ENCODE measurements at places on chromosomes 3 and 15. TPM values are rescaled to one million over a fixed set of nuclear protein-coding genes. Genes with fewer than 3 reads are reported as not detected.

Gene ENTPD3
- not detected for total RNA-seq

Gene FBXW12
- total RNA-seq, result not detected

Gene SH3GL3
- not detected for total RNA-seq

Gene CD200
- total RNA-seq, result not detected

Gene CCR9
- total RNA-seq, result not detected

Gene CHST2
- total RNA-seq, result 4.0 TPM

Gene PTPRG
- 33.3 TPM for total RNA-seq

Gene ZNF620
- 0.57 TPM for total RNA-seq

Gene NPHP3
- 20.0 TPM for total RNA-seq

Gene IL12A
- 3.0 TPM for total RNA-seq

- H3K27ac ChIP-seq, result no peak overlapping the region
- H3K27me3 ChIP-seq, result no peaks in the 10 kb centered on the region
- peaks cover 5% of the 10 kb centered on the region for H3K36me3 ChIP-seq
- peak; percentile 76 for DNase-seq
- no peak overlapping the region for H3K4me3 ChIP-seq
These were observed 213.2 kb upstream of the PFN2 start for GRCh38 chr3:150183678-150184425.

GRCh38 chr15:50145451-50145872, 26.4 kb upstream of the ATP8B4 start:
- no peaks in the 10 kb centered on the region for H3K27me3 ChIP-seq
- DNase-seq, result peak; percentile 73
- no peak overlapping the region for H3K27ac ChIP-seq

GRCh38 chr15:101086394-101087171, 165.3 kb downstream of the CHSY1 start:
- H3K27me3 ChIP-seq, result no peaks in the 10 kb centered on the region
- H3K27ac ChIP-seq, result no peak overlapping the region
- DNase-seq, result no peak
- H3K4me1 ChIP-seq, result peaks cover 18% of the 10 kb centered on the region
- H3K36me3 ChIP-seq, result no peaks in the 10 kb centered on the region

DNA sequence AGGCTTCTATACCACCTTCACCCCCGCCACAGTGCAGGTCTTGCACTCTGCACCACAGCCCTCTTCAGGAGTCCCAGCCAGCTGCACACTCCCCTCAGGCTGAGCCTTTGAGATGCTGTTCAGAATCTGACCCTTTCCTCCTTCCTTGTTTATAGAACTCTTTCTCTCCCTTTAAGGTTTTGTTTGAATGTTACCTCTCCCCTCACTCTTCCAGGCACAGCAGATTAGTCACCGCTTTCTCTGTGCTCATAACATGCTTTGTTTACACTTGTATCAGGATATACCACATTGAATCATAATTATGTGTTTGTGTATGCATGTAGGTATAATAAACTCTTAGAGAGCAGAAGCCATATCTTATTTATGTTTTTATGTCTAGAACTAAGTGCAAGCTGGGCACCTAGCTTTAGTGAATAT, 168.4 kb upstream of the BCL6 start:
- H3K27me3 ChIP-seq, result no peaks in the 10 kb centered on the region
- H3K36me3 ChIP-seq, result no peaks in the 10 kb centered on the region
- H3K4me3 ChIP-seq, result no peak overlapping the region
- DNase-seq, result peak; percentile 54

GRCh38 chr3:77236118-77236517, 196.2 kb downstream of the ROBO2 start:
- H3K4me1 ChIP-seq, result no peaks in the 10 kb centered on the region
- H3K27me3 ChIP-seq, result no peaks in the 10 kb centered on the region
- H3K4me3 ChIP-seq, result no peak overlapping the region
- H3K36me3 ChIP-seq, result no peaks in the 10 kb centered on the region

GRCh38 chr3:36924744-36925521, 19.9 kb downstream of the TRANK1 start:
- H3K4me3 ChIP-seq, result no peak overlapping the region
- H3K27me3 ChIP-seq, result no peaks in the 10 kb centered on the region
- H3K4me1 ChIP-seq, result no peaks in the 10 kb centered on the region
- no peak overlapping the region for H3K27ac ChIP-seq
- H3K36me3 ChIP-seq, result peaks cover 10% of the 10 kb centered on the region

GRCh38 chr3:108953210-108953609, 469 bp downstream of the GUCA1C start:
- H3K36me3 ChIP-seq, result no peaks in the 10 kb centered on the region
- no peak overlapping the region for H3K4me3 ChIP-seq
- H3K27me3 ChIP-seq, result no peaks in the 10 kb centered on the region
- H3K27ac ChIP-seq, result no peak overlapping the region
- DNase-seq, result no peak

DNA sequence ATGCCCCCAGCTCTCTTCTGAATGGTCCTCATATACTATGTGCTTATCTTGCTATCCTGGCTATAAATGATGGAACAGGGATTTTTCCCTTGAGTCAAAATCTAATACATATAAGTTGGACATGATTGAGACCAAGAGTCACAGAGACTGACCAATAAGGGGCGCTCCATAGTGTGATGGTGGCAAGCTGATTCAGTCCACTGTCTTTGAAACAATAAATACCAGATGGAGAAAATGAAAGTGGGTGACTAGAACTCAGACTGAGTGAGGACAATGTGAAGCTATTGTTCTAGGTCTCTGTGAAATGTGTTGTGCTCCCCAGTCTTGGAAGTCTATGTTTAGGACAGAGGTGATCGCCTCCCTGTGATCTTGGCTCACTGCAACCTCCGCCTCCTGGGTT, 10.6 kb upstream of the FSTL1 start:
- no peak overlapping the region for H3K4me3 ChIP-seq
- no peaks in the 10 kb centered on the region for H3K36me3 ChIP-seq
- H3K27me3 ChIP-seq, result no peaks in the 10 kb centered on the region
- DNase-seq, result no peak
- peak overlapping the region; percentile 47 for H3K27ac ChIP-seq
- peaks cover 33% of the 10 kb centered on the region for H3K4me1 ChIP-seq

- H3K36me3 ChIP-seq, result no peaks in the 10 kb centered on the region
- H3K27me3 ChIP-seq, result peaks cover 8% of the 10 kb centered on the region
- H3K27ac ChIP-seq, result no peak overlapping the region
- no peak overlapping the region for H3K4me3 ChIP-seq
- no peak for DNase-seq
- 0 out of 2 replicates have a peak, but pooled peaks cover 7% of the 10 kb centered on the region for H3K4me1 ChIP-seq
These were observed 4.5 kb upstream of the ST6GAL1 start for GRCh38 chr3:186925826-186926225.

GRCh38 chr3:176328198-176328597, 869.1 kb downstream of the TBL1XR1 start:
- no peak overlapping the region for H3K4me3 ChIP-seq
- H3K27ac ChIP-seq, result no peak overlapping the region
- DNase-seq, result no peak
- H3K36me3 ChIP-seq, result no peaks in the 10 kb centered on the region
- no peaks in the 10 kb centered on the region for H3K4me1 ChIP-seq
- peaks cover 4% of the 10 kb centered on the region for H3K27me3 ChIP-seq

DNA sequence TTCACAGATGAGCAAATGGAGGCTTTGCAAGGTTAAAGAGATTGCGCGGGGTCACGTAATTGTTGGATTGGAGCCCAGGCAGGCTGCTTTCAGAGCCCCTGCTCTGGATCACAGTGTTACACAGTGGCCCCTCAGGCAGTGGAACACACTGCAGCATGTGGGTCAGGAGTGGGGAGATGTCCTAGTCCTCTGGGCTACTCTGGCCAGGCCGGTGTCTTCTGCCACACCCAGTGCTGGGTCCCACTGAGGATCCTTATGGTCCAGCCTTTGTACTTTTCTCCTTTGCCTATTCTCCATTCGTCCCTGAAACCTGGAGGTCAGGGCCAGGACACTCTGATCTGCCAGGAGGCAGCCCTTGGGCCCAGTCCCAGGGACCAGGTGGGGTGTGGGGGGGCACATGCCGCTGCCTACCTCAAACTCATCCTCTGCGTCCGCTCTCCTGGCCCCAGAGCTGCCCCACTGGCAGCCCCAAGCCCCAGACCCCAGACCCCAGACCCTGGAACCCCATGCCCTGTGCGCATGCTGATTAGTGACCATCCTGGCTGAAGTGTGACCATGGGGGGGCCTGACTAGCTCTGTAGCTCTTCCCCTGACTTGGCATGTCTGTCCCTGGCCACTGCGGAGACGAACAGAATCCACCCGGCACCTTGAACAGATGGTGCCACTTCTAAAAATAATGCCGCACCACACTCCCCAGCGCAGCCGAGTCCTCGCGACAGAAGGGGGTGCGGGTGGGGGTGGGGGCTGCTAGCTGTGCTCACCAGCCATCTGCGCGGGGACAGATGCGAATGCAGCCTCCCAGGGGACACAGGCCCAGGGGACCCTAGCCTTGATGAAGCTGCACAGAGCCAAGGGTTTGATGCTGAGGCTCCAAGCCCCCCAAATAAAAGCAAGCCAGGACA, 41.6 kb downstream of the ATP2B2 start:
- H3K4me1 ChIP-seq, result no peaks in the 10 kb centered on the region
- H3K36me3 ChIP-seq, result no peaks in the 10 kb centered on the region
- no peak for DNase-seq
- H3K4me3 ChIP-seq, result no peak overlapping the region

DNA sequence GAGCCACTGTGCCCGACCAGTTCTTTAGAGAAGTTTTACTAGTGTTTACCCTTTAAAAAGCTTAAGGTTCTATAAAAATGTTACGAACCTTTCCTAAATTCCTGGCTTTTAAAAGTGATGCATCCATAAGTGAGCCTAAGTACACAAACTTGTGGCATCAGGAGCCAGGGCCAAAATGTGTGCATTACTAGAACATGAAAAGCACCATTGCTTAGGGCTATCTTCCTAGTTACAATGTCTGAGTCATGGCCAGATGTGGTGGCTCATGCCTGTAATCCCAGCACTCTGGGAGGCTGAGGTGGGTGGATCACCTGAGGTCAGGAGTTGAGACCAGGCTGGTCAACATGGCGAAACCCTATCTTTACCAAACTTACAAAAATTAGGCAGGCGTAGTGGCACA, 39.9 kb downstream of the LEO1 start:
- peak overlapping the region; percentile 24 for H3K4me3 ChIP-seq
- peaks cover 4% of the 10 kb centered on the region for H3K27me3 ChIP-seq
- peak overlapping the region; percentile 58 for H3K27ac ChIP-seq
- peaks cover 18% of the 10 kb centered on the region for H3K4me1 ChIP-seq
- peak; percentile 70 for DNase-seq
- H3K36me3 ChIP-seq, result peaks cover 25% of the 10 kb centered on the region

DNA sequence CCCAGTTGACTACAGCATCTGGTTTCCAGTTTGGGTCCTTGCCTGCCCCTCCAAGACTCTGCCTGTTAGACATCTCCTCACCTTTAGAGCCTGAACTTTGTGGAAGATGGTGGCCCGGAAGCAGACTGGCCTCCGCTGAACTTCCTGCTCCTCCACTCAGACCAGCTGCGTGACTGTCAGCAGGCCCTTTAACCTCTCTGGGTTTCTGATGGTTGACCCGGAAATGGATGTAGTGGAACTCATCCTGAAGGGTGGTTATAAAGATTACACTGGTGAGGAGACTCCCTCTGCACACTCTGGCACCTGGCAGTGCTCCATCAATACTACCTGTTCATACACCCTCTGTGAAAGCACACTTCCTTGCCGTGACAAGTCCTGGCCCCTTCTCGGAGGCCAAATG, 151.9 kb upstream of the TLE3 start:
- no peaks in the 10 kb centered on the region for H3K36me3 ChIP-seq
- H3K27ac ChIP-seq, result no peak overlapping the region
- H3K27me3 ChIP-seq, result peaks cover 35% of the 10 kb centered on the region

- no peaks in the 10 kb centered on the region for H3K27me3 ChIP-seq
- H3K4me3 ChIP-seq, result no peak overlapping the region
- no peak for DNase-seq
- H3K36me3 ChIP-seq, result no peaks in the 10 kb centered on the region
- H3K27ac ChIP-seq, result no peak overlapping the region
These were observed 207.1 kb downstream of the TP63 start for GRCh38 chr3:189838291-189838690.

- H3K4me1 ChIP-seq, result no peaks in the 10 kb centered on the region
- H3K36me3 ChIP-seq, result no peaks in the 10 kb centered on the region
- DNase-seq, result no peak
- H3K27ac ChIP-seq, result no peak overlapping the region
- H3K4me3 ChIP-seq, result no peak overlapping the region
These were observed 7.6 kb downstream of the CTSH start for GRCh38 chr15:78937132-78937739.

DNA sequence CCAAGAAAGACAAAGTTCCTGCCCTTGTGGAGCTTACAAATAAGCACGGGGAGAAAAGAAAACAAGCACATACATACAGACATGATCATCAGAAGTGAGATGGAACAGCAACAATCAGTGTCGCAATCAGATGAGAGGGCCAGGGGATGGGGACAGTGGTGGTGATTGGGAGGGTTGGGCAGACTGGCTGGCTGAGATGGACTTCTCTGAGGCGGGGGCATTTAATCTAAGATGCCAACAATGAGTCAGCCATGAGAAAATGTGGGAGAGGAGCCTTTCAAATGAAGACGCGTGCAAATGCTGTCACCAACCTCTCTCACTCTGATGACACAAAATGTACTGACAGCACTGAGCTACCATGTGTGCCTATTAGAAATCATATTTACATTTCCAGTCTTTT, 81.4 kb downstream of the NCEH1 start:
- H3K27me3 ChIP-seq, result no peaks in the 10 kb centered on the region
- no peak for DNase-seq
- H3K4me3 ChIP-seq, result no peak overlapping the region
- peaks cover 41% of the 10 kb centered on the region for H3K4me1 ChIP-seq

DNA sequence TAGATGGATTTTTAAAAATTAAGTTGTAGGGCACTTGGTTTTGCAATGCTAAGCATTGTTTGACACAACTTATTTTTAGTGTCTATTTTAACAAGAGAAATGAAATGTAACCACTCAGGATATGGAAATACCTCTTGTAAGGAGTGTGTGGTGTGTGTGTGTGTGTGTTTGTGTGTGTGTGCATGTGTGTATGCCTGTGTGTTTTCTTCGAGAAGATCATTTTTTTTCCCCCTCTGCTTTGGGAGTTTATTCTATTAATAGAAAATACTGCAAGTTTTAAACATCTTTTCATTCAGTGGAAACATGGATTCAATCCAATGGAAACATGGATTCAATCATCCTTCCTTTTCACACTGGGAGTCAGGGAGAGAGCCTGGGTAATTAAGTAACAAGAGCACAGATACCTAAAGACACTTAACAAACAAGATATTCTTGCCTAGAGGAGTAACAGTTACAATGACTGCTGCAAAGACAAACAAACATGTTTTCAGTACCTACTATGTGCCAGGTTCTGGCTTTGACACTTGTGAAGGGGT, 567.2 kb upstream of the TBL1XR1 start:
- no peak for DNase-seq
- no peak overlapping the region for H3K27ac ChIP-seq
- H3K36me3 ChIP-seq, result peaks cover 24% of the 10 kb centered on the region
- no peak overlapping the region for H3K4me3 ChIP-seq
- peaks cover 51% of the 10 kb centered on the region for H3K4me1 ChIP-seq

DNA sequence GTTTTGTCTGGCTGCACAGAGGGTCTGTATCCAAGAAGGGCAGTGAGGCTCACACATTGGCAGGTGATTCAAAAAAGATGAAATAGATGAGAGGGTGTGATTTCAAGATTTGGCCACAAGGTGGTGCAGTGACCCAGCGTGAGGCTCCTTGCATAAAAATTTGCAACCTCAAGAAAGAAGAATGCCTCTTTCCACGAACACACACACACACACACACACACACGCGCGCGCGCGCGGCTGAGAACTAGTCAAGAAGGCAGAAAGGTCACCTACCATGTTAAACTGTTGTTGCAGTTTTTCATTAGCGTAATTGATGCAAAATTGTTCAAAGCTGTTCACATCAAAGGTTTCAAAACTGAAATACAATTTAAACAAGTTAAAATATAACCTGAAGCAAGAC, 39.2 kb downstream of the MYO5C start:
- peaks cover 3% of the 10 kb centered on the region for H3K27me3 ChIP-seq
- no peaks in the 10 kb centered on the region for H3K36me3 ChIP-seq
- H3K4me3 ChIP-seq, result peak overlapping the region; percentile 60
- peaks cover 59% of the 10 kb centered on the region for H3K4me1 ChIP-seq
- no peak overlapping the region for H3K27ac ChIP-seq
